ENCODE measurements at places on chromosomes 12 and 14. TPM values are rescaled to one million over a fixed set of nuclear protein-coding genes. Genes with fewer than 3 reads are reported as not detected.
A peak's percentile ranks its signal among the peaks of the same experiment; 100 is the strongest.

DNA sequence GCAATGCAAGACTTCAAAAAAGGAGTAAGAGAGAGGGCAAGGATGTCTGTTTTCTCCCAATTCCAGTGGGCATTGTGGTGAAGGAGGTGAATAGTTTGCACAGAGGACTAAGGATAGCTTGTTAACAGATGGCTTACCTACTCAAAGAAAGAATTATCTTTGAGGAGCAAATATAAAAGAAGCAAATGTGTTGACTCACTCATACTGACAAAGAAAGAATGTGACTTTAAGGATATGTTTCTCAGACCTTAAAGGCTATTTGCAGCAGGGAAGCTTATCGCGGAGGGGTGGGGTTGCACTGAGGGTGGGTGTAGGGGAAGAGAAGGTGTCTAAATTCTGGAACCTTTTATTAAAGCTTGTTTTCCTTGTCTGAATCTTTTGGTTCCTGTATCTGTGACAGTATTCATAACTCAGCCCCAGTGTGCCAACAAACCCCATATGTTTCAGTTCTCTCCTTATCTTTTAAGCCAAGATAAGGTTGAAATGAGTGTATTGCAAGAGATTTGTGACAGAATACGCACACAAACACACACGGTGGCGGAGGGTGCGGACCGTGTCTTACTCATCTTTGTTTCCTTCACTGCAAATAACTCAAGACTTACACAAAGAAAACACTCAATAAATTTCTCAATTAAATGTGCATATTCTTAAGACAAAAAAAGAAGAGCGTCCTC, 146.4 kb upstream of the ARID2 start:
- H3K27ac ChIP-seq: no peak overlapping the region
- no peak overlapping the region for H3K4me3 ChIP-seq
- no peaks in the 10 kb centered on the region for H3K4me1 ChIP-seq
- peaks cover 4% of the 10 kb centered on the region for H3K27me3 ChIP-seq
- no peaks in the 10 kb centered on the region for H3K36me3 ChIP-seq

DNA sequence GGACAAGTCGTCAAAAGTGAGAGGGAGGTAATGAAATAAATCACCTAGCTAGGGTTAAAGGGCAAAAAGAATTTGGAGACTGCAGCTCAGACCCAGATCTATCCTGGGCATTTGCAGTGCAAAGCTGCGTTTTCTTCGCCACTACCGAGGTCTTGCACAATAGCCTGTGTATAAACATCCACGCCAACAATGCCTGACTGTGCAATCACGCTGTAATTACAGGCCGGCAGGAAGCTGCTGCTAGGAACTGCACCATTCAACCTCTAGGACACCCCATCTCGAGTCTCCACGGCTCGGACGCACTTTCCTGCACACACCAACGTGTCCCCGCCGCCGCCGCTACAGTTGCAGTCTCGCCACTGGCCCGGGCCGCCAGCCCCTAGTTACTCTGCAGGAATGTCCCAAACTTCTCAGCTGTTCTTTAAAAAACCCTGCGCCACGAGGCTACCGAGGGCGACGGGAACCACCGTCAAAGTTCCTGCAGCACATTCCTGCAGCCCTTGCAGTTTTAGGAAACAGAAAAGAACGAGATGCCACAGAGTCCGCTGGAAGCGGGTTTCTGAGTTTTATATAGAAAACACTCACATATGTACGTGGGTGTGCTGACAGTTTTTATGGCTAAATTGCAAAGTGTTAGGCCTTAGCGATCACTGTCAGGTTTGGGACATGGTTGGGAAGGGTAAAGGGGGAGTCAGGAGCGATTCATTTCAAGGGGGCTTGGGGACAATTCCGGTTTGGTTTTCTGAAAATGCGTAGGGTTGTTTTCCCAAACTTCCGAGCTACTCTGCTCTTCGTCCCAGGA, 65.6 kb upstream of the PTGR2 start:
- peaks cover 8% of the 10 kb centered on the region for H3K36me3 ChIP-seq
- peak overlapping the region; percentile 90 for H3K4me3 ChIP-seq
- H3K27me3 ChIP-seq: no peaks in the 10 kb centered on the region
- peaks cover 57% of the 10 kb centered on the region for H3K4me1 ChIP-seq
- DNase-seq: peak; percentile 80

DNA sequence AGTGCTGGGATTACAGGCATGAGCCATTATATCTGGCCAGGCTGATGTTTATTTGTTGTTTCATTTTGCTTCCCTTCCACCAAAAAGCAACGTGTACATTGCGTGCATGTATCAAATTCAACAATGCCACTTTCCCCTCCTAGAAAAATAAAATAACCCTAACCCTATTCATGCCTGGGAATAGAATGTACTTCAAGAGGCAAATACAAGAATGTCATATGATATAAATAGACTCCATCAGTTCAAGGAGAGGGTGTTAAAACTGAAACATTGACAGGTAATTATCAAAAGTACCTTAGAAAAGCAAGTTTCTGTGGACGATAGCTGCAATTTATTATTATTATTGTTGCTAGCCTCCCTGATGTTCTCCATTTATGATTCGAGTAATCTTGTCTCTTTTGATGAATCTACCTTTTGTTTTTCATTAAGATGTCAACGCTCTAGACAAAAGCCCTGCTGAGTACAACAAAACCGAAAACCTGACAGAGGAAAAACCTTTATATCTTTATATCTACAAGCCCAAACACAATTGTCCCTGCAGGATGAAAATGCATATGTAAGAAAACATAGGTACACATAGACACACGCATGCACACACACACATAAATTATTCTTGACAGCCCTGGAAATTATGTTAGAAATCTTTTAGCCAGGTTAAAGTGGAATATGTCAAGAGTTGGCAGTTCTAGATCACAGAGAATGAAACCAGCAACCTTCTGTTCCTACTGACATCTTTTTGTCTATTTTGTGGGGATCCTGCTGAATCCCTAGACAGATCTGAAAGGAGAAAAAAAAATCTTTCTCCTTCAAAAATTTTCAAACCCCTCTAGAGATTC, 98.9 kb downstream of the BTG1 start:
- no peaks in the 10 kb centered on the region for H3K27me3 ChIP-seq
- peaks cover 84% of the 10 kb centered on the region for H3K4me1 ChIP-seq
- no peak for DNase-seq
- peaks cover 2% of the 10 kb centered on the region for H3K36me3 ChIP-seq
- H3K4me3 ChIP-seq: peak overlapping the region; percentile 61
- peak overlapping the region; percentile 81 for H3K27ac ChIP-seq

The TEX52 gene
- 0.19 TPM for total RNA-seq

The IQSEC3 gene
- total RNA-seq: 0.17 TPM

GRCh38 chr12:120109570-120110267, 6.8 kb downstream of the RAB35 start:
- no peaks in the 10 kb centered on the region for H3K27me3 ChIP-seq
- no peak overlapping the region for H3K27ac ChIP-seq
- peaks cover 58% of the 10 kb centered on the region for H3K4me1 ChIP-seq
- peaks cover 35% of the 10 kb centered on the region for H3K36me3 ChIP-seq

DNA sequence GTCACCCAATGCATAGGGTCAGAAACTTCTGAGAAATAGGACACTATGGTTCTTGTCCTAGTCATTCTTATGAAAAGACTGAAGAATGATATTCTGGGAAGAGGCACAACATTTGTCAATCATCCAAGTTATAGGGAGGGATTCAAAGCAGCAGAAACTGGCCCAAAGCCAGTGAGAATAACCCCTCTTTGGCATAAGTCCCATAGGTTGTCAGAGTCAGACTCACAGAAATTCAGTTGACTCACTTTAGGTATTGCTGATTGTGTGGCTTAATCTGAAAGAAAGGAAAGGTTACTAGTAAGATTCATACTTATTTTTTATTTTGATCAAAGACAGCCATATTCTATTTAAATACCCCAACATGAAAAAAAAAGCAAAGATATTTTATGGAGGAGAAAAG, 151.0 kb downstream of the SRGAP1 start:
- no peaks in the 10 kb centered on the region for H3K4me1 ChIP-seq
- H3K4me3 ChIP-seq: no peak overlapping the region
- peaks cover 7% of the 10 kb centered on the region for H3K27me3 ChIP-seq

The CLEC4C gene
- total RNA-seq: not detected

DNA sequence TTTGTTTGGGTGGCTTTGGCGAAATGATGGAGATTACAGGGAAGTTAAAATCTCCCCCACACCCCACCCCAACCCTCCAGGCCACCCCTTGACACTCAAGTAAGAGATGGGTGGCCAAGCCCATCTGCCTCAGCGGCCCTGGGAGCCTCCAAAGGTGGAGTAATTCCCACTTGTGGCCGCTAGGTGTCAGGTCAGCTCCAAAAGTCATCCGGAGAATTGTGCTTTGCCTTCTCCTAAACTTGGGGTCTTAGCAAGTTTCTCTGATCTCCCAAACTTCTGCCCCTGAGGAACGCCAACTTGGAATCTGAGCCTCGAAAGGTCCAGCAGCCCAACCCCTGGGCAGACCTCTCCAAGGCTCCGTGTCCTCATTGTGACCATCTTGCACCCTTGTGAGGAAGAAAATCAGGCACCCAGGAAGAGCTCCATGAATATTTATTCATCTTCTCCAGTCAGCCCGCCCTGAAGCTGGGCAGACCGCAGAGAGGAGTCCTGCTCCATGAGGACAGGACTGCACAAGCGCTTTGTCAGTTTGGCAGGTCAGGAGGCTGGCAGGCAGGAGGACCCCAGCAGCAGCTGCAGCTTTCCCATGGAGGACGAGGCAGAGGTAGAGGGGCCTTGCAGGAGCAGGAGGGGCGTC, 46.7 kb downstream of the LRRC74A start:
- H3K4me1 ChIP-seq: peaks cover 7% of the 10 kb centered on the region
- H3K27ac ChIP-seq: no peak overlapping the region
- DNase-seq: peak; percentile 78
- H3K36me3 ChIP-seq: no peaks in the 10 kb centered on the region

- H3K27ac ChIP-seq: no peak overlapping the region
- no peak for DNase-seq
- no peak overlapping the region for H3K4me3 ChIP-seq
These were observed 174.8 kb downstream of the LRIG3 start for GRCh38 chr12:58745348-58746125.

DNA sequence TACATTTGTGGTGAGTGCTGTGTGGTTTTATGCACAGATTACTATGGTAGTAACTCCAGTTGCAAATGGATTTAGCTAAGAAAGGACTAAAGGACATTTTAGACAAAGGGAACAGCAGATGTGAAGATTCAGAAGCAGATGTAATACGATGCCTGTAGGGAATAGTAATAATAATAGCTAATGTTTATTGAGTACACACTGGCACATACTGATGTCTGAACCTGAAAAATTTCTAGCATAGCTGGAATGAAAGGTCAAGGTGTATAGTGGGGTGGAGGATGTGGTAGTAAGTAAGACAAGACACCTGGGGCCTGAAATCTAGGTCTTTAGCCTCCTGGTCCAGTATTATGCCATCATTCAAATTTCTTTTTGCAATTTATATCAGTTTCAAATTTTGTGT, 54.3 kb upstream of the LRTM2 start:
- no peak for DNase-seq
- no peak overlapping the region for H3K27ac ChIP-seq
- no peaks in the 10 kb centered on the region for H3K36me3 ChIP-seq
- H3K27me3 ChIP-seq: no peaks in the 10 kb centered on the region

DNA sequence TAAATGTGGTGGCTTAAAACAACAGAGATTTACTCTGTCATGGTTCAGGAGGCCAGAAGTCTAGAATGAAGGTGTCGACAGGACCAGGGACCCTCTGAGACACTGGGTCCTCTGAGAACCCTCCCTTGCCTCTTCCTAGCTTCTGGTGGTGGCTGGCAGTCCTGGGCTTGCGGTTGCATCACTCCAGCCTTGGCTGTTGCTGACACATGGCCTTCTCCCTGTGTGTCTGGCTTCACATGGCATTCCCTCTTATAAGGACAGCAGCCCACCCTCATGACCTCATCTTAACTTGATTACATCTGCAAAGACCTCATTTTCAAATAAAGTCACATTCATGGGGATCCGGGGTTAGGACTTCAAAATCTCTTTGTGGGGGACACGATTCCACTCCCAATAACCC, 36.9 kb downstream of the MVK start:
- no peaks in the 10 kb centered on the region for H3K36me3 ChIP-seq
- peaks cover 17% of the 10 kb centered on the region for H3K27me3 ChIP-seq
- H3K4me3 ChIP-seq: no peak overlapping the region
- H3K4me1 ChIP-seq: no peaks in the 10 kb centered on the region

The DNAI7 gene
- not detected for total RNA-seq

The POMT2 gene
- total RNA-seq: 13.1 TPM

DNA sequence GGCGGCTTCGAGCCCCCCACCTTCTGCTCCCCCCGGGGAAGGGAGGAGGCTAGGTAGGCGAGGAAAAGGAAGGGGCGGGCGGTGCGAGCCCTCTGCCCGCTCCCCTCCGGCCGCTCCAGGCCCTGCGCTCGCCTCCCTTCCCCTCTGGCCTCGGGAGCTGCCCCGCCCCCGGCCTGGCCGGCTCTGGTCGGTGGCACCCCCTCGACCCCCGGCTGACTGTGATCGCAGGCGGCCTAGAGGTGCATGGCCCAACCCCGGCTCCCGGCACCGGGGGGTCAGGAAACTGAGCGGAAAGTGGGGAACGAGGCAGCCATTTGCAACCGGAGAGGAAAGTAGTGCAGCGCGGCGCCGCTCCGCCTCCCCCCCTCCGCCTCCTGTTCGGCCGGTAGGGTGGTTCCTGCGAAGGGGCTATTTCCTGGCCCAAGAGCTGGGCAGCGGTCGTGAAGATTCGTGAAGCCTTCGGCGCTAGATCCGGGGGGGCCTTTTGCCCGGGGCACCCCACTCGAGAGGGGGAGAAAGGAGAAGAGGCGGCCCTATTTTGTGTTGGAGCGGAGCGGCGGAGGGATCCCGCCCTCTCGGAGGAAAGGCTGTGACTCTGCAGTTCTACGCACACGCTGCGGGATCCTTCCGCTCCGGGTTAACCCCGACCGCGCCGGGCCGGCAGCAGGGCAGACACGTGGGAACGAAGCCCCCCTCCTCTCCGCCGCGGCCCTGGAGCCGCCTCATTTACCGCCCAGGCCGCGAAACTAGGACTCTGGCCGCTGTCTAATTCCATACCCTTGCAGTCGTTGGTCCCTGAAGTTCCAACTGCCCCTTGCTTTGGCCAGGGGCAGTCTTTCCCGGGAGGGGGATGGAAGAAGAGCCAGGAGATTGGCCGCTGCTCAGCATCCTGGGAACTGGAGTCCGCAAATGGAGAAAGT, at the start of gene KMT2D:
Gene KMT2D, minus strand, starts transcription at position 558 of the 920 bp plus-strand sequence. CDS start 5,470 bp downstream, outside the sequence.
- H3K4me3 ChIP-seq: peak within 1 kb of the TSS; percentile 94
- H3K27me3 ChIP-seq: no peaks in the 10 kb centered on the region
- DNase-seq: peak; percentile 91

DNA sequence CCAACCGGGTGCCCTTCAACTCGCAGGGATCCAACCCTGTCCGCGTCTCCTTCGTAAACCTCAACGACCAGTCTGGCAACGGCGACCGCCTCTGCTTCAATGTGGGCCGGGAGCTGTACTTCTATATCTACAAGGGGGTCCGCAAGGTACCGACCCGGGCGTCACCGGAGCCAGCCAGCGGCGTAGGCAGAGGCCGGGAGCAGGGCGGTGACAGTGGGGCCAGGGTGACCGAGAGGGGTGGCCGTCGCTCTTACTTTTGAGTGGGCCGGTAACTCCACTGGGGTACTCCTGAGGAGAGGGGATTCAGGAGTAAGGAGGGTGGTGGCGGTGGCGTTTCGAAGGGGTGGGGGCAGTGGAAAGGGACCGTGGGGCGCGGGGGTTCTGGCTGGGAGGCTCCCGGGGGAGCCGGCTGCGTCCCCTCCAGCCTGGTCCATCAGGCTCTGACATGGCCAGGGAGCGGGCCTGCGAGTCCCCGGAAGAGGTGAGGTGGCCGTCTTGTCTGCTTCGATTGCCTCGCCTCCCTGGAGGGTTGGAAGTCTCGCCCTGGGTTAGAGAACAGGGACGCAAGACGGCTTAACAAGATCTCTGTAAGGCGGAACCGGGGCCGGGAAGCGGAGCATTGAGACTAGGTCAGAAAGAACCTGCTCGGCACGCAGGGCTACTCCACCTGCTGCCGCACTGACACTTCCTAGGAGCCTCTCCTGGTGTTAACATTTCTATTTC, 491 bp downstream of the WDR20 start:
- peak; percentile 56 for DNase-seq
- peak overlapping the region; percentile 94 for H3K27ac ChIP-seq
- H3K36me3 ChIP-seq: no peaks in the 10 kb centered on the region
- no peaks in the 10 kb centered on the region for H3K27me3 ChIP-seq
- H3K4me3 ChIP-seq: peak overlapping the region; percentile 98
- H3K4me1 ChIP-seq: peaks cover 23% of the 10 kb centered on the region

All from activated CD4-positive, alpha-beta memory T cell treated with anti-CD3 and anti-CD28 coated beads for 36 hours (primary cell).